T-cell (primary cell): ENCODE measurements at places on chromosomes 2 and 18. TPM values are rescaled to one million over a fixed set of nuclear protein-coding genes. Genes with fewer than 3 reads are reported as not detected.

Gene GAREM1
- total RNA-seq = 0.41 TPM

Gene TWIST2
- total RNA-seq = not detected

Gene ANO7
- total RNA-seq = 0.53 TPM

Gene MEP1B
- not detected for total RNA-seq

Gene INHBB
- total RNA-seq = 0.09 TPM

Gene MYOM1
- total RNA-seq = 1.9 TPM

Gene LONRF2
- 0.30 TPM for total RNA-seq

Gene STAT4
- total RNA-seq = 83.6 TPM

Gene REG1B
- total RNA-seq = not detected

Gene WDR43
- 62.9 TPM for total RNA-seq

Gene KCNJ3
- not detected for total RNA-seq

GRCh38 chr2:185433824-185434223, 304.8 kb upstream of the FSIP2 start:
- no peak for DNase-seq

DNA sequence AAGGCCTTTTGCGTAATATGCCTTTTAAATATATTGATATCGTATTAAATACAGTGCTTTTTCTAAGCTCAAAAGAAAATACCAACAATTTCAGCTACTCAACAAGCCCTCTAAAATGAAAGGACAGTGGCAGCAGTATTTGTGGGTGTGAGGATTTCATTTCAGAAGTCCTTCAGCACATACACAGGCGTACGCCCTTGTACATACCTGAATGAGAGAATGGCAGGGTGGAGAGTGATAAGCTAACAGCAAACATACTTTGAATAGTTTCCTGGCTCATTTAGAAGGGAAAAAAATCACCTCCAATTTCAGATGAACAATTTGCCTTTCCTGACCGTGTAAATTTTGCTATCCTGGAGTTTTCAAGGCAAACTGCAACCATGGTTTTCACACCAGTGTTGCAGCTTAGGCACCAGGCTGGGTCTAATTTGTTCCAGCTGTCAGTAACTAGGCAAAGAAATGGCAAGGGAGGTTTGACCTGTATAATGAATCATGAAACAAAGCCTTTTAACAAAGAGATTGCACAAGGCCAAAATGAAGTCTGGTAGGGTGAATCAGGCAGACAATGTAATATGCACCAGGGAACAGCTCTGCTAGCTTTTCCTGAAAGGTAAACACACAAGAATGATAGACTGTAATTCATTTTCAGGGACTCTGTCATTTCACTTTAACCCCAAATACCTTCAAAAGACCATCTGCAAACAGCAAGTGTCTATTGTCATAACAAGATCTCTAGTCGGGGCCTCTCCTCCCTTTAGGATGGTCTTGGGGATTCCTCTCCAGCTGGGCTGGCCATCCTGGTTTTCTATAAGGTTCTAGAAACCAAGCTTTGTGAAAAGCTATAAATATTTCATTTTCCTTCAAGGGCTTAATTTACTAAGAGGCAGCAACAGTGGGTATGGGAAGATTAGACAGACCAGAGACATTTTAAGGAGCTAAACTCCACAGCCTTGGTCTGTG, 11.5 kb downstream of the ANKRD29 start:
- no peak for DNase-seq

GRCh38 chr2:231932985-231933915, 7.1 kb upstream of the NPPC start:
- no peak for DNase-seq

GRCh38 chr2:199230091-199230490, 227.6 kb downstream of the SATB2 start:
- DNase-seq = no peak

DNA sequence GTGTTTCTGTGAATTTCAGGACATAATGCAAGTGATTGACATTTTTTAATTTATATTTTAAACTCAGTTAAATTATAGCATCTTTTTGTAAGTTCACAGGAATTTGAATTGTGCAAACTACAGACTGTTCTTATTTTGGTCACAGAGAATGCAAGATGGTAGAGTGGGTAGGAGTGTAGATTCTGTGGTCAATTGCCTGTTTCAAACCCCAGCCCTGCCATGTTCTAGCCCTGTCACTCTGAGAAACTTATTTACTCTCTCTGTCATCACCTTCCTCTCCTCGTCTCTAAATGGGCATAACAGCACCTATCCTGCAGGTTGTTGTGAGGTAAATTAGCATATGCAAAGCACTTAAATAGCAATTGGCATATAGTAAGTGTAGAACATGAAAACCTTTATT, 879.8 kb downstream of the CPS1 start:
- no peak for DNase-seq

GRCh38 chr2:177317443-177317842, 52.9 kb upstream of the NFE2L2 start:
- DNase-seq = no peak

DNA sequence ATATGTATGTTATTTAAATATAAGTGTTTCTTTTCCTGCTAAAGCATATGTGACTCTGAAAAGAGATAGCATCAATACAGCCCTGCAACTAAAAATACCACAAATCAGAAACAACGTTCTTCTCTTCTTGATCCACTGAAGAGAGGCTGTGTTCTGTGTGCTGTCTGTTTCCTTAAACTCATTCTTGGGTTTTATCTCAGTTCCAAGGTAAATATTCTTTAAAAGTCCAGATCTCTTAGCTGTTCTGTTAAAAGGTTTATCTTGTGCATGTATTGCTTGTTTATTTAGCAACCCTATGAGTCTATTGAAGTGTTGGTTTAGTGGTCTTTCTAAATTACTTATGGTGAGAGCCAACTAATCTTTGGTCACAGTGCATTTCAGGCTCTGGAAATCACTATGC, 173.3 kb upstream of the NT5C1B start:
- DNase-seq = no peak

GRCh38 chr2:151777487-151777886, 43.2 kb upstream of the NEB start:
- DNase-seq = no peak

DNA sequence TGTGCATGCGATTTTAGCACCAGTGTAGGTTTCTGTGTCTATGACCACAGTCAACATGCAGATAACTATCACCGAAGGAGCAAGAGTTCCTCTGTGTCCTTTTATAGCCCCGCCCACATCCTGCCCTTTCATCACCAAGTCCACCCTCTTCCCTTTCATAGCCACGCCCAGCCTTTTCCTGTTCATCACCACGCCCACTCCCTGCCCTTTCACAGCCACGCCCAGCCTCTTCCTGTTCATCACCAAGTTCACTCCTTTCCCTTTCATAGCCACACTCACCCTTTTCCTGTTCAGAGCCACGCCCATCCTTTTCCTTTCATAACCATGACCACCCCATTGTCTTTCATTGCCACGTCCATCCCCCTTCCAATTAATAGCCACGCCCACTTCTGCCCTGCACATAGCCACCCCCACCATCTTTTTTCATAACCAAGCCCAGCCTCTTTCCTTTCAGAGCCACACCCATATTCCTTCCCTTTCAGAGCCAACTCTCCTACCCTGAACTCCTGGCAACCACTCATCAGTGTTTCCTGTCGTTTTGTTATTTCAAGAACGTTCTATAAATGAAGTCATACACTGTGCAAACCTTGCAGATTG, 273.9 kb downstream of the MYT1L start:
- DNase-seq = peak; percentile 68

DNA sequence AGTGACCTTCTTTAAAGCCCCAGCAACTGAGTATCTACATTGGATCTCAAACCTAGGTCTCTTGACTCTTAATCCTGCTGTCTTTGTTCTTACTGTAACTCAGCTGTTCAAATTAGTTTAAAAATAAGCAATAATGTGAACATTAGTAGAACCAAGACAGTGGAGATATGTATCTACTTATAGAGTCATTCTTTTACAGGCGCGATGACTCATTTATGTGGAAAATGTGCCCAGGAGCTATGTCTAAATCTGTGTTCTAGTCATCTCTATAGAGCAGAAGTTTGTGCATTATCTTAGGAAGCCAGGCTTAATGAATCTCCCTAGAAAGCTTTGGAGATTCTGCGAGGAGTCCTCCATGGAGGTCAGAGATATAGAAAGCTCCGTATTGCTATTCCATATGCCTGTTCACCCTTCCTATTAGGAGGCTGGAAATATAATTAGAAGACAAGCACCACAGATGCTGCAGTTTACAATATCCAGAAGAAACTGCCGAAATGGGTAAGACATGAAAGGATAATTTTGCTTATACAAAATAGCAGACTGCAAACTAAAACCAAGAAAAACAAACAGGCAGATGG, 211.6 kb downstream of the TRIB2 start:
- no peak for DNase-seq

DNA sequence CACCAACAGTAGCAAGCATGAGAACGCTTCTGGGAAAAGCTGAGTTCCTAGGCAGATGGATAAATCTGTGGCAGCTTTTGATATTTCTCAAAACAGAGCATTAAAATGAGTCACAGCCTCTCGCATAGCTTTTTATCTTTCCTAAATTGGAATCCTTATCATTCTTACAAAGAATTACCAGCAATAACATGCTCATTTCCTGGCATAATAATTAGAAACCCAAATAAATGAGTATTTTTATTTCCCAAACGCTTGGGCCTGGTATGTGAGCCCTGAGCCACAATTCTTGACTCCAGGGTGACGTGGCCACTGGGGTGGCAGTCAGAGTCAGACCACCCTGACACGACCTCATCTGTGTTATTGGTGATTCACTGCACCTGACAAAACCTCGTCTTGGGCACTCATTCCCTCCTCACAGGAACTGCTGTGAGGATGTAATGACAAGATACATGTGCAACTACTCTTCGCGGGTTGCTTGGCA, 210.7 kb downstream of the ARL4C start:
- DNase-seq = no peak

DNA sequence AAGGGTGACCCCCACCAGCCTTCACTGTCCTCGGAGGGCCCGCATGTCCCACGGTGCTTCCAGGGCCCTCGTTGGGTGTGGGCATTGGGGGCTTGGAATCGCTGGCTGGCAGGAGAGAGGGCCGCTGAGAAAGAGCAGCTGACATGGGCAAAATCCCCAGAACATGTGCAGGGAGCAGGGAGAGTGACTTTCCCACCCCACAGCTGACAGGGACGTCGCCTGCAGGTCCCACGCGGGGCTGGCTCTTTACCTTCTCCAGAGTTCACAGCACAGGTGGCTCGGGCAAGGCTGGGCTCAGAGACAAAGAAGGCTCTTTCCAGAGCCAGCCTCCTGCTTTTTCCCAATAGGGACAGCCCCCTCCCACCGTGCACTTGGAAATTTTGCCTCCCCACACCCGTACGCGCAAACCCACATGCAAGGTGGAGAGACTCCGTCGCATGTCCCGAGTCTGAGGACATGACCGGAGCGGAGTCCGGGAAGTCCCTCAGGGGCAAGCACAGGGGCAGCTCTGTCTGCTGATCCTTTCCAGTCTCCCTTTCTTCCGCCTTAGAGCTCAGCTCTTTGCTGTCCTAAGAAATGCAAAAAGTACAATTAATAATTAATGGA, 370.2 kb upstream of the MYT1L start:
- no peak for DNase-seq

GRCh38 chr2:85890522-85891176, 1.9 kb upstream of the ST3GAL5 start:
- DNase-seq = no peak

DNA sequence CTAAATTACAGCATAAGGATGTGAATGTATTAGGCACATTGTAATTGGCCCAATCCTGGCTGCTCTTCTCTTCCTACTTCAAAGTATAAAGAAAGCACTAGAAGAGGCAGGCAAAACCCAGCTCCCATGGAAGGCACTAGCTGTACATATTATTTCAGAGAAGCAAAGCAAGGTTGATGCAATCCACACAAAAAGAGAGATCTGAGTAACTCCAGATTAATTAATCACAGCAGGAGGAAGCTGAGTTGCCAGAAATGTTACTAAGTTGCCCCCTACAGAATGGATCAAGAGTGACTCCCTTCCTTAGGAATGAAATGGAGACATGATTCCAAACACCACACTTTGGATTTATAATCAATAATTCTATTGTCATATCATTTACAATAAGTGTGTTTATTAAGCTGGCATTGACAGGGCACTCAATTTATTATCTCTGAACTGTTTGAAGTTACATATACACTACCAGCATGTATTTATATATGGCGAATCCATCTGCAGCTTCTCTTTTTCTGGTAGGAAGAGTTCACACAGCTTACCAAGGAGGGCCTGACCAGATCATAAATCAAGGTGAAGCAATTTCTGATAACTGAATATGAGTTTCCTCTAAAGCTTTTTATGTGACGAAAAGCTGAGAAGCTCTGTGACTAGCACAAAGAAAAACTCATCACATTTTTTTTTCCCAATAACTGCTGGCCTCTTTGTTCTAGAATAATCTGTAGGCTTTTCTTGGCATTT, 393.1 kb upstream of the LYPD1 start:
- DNase-seq = no peak

DNA sequence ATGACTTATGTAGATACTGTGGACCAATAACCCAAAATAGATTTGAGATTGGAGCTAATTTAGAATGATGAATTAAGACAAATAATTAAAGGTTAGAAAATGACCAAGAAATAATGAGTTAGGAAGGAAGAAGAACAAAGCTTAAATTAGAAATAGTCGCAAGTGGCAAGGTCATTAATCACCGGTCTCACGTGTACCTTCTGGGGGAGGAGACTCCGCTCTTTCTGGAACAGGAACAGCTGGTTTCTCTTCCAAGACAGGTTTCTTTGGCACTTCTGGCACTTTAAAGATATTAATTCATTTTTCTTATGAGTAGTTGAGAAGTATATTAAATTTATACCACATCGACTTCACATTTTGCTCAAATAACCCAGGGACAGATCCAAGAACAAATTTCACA, 156.7 kb downstream of the TTN start:
- DNase-seq = no peak

DNA sequence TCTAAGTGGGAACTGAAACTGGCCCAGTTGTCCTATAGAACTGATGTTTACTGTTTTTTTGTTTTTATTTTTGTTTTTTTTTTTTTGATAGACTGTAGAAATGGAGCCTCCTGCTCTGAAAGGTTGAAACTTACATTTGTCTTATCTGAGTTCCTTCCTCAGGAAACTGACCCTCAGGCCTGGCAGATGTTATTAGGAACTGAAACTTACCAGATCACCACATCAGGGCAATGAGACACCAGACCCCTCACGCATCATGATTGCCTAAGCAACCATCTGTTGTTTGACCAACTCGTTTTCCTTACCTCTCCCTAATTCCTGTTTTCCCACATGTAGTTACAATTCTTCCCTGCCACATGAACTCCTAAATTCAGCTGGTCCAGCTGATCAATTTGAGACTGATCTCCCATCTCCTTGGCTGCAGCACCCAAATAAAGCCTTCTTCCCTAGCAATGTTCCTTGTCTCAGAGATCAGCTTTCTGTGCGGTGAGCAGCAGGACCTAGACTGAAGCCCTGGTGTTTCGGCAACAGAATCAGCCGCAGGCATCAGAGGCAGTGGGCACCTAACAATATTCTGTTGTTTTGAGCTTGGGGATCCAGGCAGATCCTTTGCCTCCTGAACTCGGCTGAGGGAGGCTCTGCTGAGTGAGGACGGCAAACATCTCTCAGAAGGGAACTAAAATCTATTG, 96.8 kb downstream of the MSH2 start:
- DNase-seq = no peak

DNA sequence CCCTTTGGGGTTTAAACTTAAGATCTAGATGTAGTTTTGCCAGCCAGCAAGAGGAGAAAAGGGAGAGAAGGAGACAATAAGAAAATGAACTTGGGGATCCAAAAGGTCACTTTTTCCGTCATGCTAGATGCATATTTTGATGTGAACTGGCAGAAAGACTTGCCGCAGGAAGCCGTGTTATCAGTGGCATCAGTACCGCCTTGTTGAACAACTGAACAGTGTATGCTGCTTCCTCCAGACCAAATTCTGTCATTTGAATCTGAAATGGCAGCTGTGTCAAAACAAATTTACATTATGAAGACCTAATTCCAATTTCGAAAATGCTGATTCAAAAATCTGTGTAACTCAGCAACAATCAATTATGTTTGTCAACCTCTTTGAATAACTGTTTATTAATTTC, 42.1 kb downstream of the TMEM200C start:
- DNase-seq = no peak
